ENCODE measurements at places on chromosomes 16 and 17.

DNA sequence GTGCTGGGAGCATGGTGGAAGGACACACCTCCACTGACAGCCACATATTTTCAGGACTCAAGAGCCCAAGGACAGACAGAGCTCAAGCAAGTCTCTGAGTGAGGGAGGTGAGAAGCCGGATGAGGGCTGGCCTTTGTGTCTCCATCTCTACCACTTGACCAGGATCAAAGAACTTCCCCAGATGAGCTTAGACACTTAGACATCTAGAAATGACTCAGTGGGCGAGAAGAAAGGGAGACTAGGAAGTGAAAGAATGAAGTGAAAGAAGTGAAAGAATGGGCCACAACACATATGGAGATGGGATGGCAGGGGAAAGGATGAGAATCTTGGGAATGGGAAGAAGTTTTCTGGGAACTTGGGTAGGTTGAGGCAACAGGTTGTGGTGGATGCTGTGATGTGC, 274.9 kb upstream of the CCL2 start:
- no peak for DNase-seq

GRCh38 chr16:84407588-84408313, 39.4 kb downstream of the ATP2C2 start:
- no peak for DNase-seq

- peak; percentile 64 for DNase-seq
These were observed 10.4 kb downstream of the VPS53 start for GRCh38 chr17:704111-704864.

- peak; percentile 69 for DNase-seq
These were observed 685 bp downstream of the PAQR4 start for GRCh38 chr16:2969545-2970521.

GRCh38 chr16:79519448-79519847, 81.1 kb downstream of the MAF start:
- no peak for DNase-seq

DNA sequence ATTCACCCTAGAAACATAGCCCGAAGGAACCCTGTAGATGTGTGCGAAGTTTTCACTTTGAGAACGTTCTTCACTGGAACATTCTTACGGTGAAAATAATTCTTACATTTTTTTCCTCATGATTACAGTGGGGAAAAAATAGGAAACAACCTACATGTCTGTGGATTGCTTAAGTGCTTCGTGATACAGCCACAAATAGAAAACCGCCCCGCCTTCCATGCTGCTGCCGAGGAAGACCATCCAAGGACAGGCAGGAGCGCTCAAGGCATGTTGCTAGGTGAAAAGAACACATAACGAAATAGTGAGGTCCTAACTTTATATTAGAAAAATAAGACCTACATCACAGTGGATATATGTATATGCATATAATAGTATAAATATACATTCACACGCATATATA, 78.8 kb downstream of the BMERB1 start:
- no peak for DNase-seq

DNA sequence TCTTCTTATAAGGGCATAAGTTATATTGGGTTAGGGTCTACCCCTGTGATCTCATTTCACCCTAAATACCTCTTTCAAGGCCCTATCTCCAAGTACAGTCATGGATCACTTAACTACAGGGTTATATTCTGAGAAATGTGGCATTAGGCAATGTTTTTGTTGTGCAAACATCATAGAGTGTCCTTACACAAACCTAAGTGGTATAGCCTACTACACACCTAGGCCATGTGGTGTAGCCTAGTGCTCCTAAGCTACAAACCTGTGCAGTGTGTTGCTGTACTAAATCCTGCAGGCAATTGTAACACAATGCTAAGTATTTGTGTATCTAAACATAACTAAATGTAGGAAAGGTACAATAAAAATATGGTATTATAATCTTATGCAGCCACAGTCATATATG, 18.0 kb downstream of the CLEC3A start:
- no peak for DNase-seq

DNA sequence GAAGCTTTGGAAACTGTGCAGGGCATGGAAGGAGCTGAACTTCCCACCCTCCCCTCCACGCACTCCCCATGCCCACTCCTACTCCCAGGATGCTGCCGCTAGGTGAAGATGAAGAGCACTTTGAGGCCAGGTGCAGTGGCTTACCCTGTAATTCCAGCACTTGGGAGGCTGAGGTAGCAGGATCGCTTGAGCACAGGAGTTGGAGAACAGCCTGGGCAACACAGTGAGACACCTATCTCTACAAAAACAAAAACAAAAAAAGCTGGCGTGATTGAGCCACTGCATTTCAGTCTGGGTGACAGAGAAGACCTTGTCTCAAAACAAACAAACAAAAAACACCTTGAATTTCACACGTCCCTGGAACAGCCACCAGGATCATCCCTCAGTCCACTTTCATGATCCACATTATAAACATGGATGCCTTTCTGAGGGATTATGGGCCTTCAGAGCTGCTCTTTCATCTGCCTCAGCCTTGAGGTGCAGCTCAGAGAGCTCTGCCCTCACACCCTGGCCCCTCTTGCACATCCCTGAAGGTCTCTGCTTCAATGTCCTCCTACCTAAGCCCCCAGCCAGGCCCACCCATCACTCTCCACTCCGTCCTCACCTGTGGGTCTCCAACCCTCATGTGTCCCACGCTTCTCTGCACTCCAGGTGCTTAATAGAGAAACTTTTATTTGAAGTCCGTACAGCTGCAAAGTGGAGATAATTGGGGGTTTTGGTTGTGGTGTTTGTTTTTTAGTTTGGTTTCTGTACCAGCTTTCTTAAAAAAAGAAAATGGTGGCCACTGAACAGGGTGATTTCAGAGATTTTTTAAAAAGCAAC, 25.8 kb downstream of the PHB1 start:
- no peak for DNase-seq

Measured in SK-N-DZ (cell line).